Stimulated activated CD4-positive, alpha-beta T cell treated with anti-CD3 and anti-CD28 coated beads, Interleukin-4, amount 100 ng/mL, for 4 hours (primary cell): ENCODE measurements at places on chromosomes 7 and 10.

- no peak for DNase-seq
Measured at GRCh38 chr7:141097430-141097829, 23.6 kb downstream of the TMEM178B start.

- DNase-seq, result no peak
Measured at GRCh38 chr10:88530093-88530492, 53.0 kb downstream of the RNLS start.

- no peak for DNase-seq
Measured at GRCh38 chr10:10734356-10735064, 283.2 kb upstream of the CELF2 start.

DNA sequence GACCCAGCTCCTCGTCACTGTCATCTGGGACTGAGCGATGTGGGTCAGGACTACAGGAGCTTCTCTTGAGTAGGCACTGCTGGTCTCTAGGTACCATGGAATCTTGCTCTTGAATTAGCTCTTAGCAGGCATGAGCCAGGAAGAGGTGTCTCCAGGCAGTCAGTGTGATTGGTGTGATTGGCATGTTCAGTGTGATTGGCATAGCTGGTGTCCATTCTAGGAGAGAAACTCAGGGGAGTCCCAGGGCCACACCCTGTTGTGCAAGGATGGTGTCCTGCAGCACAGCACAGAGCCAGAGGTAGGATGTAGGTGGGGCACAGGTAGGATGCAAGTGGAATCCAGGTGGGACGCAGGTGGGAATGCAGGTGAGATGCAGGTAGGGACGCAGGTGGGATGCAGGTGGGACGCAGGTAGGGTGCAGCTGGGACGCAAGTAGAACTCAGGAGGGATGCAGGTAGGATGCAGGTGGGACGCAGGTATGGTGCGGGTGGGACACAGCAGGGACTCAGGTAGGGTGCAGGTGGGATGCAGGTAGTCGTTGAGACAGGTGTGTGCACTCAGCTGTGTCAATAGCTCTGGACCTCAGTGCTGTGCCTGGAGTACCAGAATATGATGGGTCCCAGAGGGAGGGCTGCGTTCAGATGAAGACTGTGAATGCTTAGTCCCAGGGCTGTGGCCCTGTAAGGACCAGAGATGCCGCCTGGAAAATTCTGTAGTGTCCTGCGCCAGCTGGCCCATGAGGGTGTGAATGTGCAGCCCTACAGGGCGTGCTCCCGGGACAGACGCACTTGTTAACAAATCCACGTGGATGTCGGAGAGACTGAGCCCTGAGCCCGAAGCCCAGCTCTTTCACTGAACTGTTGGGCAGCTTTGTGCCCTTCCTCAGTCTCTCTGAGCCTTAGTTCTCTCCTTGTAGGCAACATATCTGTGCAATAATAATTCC is 248.2 kb upstream of the PITRM1 start:
- no peak for DNase-seq

DNA sequence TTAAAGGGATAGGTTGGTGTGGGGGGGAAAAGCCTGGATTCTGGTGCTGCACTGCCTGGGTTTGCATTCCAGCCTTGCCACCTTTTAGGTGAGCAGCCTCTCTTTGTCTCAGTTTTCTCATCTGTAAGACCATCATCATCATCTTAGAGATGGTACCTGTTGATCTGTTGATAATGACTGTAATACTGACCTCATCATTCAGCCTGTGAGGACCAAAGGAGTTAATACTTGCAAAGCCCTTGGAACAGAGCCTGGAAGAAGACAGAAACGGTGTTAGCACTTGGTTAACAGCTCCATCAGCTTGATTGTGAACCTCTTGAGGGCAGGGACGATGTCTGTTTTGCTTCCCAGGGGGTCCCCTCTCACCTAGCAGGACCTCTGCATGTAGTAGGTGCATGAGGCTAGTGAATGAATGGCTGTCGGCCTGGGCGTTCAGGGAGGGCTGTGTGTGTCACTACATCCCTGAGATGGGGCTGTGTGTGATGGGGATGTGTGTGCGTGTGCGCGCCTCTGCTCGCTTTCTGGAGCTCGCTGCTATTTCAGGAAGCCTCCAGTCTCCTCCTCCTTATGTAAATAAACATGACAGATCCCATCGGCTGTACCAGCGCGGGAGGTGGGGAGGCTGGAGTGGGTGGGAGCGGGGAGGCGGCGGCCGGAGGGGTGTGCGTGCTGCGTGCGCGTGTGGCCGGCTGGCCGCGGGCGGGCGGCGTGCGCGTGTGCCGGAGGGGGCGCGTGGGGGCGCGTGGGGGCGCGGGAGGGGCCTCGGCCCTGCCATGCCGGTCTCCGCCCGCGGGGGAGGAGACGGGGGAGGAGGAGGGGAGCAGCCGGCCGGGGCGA is 61.2 kb downstream of the NEURL1 start:
- no peak for DNase-seq

DNA sequence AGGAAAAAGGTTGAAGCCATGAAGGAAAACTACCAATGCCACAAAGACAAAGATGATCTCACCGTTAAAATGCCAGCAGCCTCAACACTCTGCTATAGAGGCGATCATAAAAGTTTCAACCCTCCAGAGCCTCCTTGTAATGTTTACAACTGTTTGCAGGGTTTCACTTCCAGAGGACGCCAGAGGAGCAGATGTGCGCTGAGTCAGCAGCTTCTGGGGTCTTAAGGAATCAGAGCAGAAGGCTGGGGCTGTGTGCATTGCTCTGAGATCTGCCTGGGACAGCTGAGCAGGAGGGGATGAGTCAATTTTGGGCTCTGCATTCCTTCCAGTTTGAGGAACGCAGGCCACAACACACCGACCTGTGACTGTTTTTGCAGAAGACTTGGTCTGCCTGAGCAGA is 98.3 kb downstream of the TMEM130 start:
- DNase-seq, result no peak

DNA sequence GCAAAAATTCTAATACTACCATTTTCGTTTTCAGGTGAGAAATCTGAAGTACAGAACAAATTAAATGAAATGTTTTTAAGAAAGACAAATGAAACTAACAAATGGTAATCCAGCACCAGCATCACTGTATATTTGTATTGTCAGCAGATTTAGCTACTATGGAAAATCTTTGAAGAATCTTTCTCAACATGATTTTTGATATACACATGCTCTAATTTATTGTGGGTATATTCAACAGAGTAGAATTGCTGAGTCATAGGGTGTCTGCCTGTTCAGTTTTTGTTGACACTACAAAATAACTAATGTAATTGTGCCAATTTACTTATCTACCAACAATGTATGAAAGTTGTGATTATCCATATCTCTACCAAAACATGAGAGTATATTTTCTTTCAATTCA is 437.6 kb downstream of the PCDH15 start:
- no peak for DNase-seq

GRCh38 chr7:20479706-20480105 is 135.8 kb upstream of the ABCB5 start:
- DNase-seq, result no peak

GRCh38 chr10:58003945-58004344 is 263.7 kb downstream of the IPMK start:
- DNase-seq, result no peak

GRCh38 chr10:125984865-125985495 is 88.6 kb downstream of the FANK1 start:
- no peak for DNase-seq

DNA sequence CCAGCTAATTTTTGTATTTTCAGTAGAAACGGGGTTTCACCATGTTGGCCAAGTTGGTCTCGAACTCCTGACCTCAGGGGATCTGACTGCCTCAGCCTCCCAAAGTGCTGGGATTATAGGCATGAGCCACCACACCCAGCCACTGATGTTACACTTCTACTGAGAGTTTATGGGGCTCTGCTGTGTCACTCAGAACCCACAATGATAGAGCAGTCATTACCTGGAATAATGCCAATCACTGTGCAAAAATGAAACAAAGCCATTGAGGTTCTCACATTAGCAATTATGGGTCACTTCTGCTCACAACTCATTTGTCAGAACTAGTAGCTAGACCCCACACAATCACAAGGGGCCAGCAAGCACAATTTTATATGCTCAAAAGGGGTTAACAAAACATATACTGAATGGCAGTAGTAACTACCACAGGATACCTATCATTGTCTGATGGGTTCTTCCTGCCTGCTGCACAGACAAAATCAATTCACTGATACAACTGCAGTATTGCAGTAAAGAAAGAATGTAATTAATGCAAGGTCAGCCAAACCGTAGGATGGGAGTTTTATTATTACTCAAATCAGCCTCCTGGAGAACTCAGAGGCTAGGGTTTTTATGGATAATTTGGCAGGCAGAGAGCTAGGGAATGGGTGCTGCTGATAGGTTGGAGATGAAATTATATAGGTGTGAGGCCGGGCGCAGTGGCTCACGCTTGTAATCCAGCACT is 72.1 kb upstream of the TRIM24 start:
- DNase-seq, result no peak

GRCh38 chr10:120423431-120424197 is 33.4 kb upstream of the PLPP4 start:
- DNase-seq, result no peak

- no peak for DNase-seq
Measured at GRCh38 chr10:132489053-132489703, 48.4 kb upstream of the INPP5A start.

- no peak for DNase-seq
Measured at GRCh38 chr10:29389935-29390334, 101.1 kb downstream of the LYZL1 start.

GRCh38 chr10:52100011-52100547 is 214.0 kb upstream of the DKK1 start:
- no peak for DNase-seq

GRCh38 chr10:20059084-20059835 is 243.0 kb downstream of the PLXDC2 start:
- no peak for DNase-seq

DNA sequence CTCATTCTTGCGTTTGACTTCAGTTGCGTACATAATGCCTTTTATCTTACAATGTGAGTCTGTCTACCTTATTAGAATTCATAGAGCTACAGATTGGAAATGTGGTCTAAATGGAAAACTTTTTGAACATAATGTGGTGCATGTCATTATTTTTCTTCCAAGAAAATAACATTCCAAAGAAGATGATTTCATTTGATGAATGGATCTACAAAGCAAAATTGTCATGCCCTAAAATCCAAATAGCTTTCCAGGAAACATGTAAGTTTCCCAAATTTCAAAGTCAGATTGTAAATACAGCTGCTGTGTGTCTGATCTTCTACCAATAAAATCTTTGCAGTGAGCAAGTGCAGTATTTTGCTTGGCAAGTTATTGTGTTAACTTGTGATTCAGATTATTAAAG is 101.8 kb upstream of the FZD8 start:
- no peak for DNase-seq

DNA sequence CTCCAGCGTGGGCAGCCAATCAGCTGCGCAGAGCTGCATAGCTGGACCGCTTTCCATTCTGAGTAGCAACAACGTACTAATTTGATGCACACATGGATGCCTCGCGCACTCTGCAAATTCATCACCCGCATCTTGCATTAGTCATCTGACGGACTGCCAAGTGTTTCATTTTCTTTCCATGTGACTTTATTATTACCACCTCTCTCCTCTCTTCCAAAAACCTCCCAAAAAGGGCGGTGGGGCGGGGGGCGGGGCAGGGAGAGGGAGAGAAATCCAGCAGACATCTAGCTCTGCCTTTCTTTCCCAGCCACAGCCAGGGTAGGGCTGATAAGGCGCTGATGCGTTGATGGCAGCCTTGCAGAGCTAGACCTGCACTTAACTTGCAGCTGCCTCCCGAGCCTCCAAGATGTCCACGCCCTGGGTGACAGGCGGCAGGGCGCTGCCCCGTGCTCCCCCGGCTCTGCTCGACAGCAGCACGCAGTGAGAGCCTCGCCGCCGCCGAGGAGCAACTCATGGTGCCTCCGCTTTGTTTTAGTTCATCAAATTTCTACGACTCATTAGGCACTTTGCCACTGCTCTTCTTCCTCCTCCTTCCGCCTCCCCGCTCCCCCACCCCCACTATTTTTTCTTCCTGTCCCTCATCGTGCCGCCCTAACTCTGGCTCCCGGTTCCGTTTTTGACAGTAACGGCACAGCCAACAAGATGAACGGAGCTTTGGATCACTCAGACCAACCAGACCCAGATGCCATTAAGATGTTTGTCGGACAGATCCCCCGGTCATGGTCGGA is 147.3 kb downstream of the CELF2 start:
- DNase-seq, result peak; percentile 53

DNA sequence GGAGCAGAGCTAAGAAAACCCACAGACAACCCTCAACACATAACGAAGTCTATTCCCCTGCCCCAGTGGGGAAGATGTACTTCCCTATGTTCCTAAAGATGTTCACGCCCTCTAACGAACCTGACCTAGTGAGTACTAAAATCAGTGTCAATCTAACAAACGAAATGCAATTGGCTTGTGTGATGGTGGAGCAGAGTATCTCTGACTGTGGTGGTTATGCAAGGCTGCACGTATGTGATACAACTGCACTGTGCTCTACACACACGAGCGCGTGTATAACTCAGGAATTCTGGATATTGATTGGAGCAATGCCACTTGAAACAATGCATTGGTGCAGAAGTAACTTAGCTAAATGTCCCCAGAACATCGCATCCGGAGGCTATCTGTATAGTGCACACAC is 1.3 kb downstream of the ANKRD16 start:
- DNase-seq, result no peak

DNA sequence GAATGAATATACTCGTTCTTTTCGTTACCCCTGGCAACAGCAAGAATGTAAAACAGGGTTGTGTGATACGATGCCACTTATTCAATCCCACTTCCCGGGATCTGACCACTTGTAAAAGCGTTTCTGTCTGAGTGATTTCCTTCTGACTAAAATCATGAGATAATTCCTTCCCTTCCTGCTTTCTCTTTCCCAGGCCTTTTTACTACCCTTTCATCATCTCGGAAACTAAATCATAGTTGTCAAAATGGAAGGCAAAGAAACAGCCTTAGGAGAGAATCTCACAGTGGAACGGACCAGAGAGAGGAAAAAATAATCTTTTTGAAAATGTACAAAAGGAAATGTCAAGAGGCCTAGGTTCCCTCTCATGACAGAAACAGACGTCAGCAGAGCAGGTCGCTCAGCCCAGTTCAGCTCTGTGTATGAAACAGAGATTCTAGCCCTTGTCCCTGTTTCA is 29.8 kb downstream of the DIP2C start:
- no peak for DNase-seq

- DNase-seq, result no peak
Measured at GRCh38 chr7:156376317-156376716, 264.3 kb upstream of the RNF32 start.

- DNase-seq, result no peak
Measured at GRCh38 chr10:126431816-126432215, 43.5 kb upstream of the ADAM12 start.

GRCh38 chr7:115561335-115562110 is 469.0 kb downstream of the TFEC start:
- no peak for DNase-seq
